NCI-H524 treated with DMSO at 0.1 percent for 48 hours (cell line): ENCODE measurements at places on chromosomes 2 and 18.

GRCh38 chr2:160063879-160064612 lies 1.6 kb upstream of the PLA2R1 start:
- DNase-seq = no peak

DNA sequence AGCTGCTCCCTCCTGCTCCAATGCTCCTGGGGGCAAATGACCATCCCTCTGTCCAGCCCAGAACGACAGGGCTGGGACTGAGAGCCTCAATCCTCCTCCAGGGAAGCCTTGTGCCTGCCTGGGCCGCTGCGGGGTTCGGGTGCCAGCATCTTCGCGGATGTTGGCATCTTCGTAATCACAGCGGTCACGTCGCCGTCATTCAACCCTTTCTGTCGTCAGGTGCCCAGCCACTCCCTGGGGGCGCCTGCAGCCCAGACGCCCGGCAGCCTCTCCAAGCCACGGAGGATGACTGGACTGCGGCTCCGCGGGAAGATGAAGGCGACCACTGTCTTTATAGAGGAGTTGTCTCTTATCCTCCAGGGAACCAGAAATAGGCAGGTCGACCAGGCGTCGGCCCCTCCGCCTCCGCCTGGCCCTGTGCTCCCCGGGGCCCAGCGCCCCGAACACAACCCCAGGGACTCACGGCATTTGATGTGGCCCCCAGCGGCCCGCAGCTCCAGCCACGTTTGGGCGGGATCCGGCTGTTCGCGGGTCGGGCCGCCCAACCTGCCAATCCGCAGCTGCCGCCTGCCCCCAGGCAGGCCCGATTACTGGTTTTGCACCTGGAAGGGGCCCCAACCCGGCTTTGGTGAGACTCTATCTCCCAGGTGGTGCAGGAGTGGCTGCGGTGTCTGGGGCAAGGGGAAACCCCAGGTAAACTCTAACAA lies 113.9 kb downstream of the THNSL2 start:
- no peak for DNase-seq

DNA sequence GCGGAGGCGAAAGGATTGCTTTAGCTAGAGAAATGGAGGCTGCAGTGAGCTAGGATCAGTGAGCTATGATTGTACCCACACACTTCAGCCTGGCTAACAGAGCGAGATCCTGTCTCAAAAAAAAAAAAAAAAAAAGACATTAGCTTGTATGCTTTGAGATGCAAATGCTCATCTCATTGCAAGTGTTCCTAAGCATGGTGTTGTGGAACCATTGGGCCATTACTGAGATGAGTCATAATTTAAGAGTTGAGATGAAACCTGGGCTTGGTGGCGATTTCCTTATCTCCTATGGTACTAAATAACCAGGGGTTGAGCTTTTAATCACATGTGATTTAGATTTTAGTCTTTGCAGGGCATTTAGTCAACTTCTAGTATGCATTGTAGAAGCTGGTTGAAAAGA lies 2.2 kb downstream of the PLEKHA3 start:
- DNase-seq = no peak

DNA sequence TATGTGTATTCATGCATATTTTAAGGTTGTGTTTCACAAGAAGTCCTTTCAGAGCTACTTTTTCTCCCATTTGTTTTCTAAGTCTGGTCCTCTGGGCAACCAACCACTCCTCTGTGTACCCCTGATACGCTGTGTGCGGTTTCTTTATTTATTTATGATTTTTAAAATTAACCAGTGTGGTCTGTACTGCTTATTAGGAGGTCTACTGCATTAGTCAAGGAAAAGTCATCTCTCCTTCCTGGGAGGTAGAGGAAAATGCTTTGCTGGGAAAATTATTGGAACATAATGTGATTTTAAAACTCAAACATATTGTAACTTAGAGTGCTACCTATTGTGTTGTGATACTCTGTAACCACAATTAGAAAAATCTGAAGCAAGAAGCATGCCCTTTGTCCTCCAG lies 1404.3 kb downstream of the SUCLG1 start:
- DNase-seq = no peak

DNA sequence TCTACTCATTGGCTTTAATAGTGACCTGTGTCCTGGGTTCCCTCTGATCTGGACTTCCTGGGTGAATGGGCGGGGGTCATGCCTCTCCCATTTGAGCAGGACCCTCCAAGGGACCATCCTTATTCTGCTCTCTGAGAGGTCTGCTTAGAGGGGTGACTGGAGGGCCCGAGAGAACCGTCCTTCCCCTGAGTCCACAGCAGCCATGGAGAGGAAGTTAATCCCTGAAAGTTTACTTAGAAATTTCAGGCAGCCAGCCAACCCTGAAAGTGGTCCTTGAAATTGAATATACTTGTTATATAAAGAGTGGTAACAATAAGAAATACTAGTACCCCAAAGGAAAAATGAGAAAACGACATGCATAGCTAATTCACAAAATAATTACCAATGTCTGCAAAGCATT lies 226.1 kb downstream of the DYSF start:
- DNase-seq = no peak
